ENCODE measurements at places on chromosomes 1 and 21.

GRCh38 chr1:59232216-59232615 lies 64.7 kb upstream of the FGGY start:
- H3K36me3 ChIP-seq = no peaks in the 10 kb centered on the region
- DNase-seq = peak; percentile 61
- H3K4me1 ChIP-seq = no peaks in the 10 kb centered on the region
- H3K27me3 ChIP-seq = no peaks in the 10 kb centered on the region
- no peak overlapping the region for H3K4me3 ChIP-seq
- H3K27ac ChIP-seq = no peak overlapping the region

- no peaks in the 10 kb centered on the region for H3K27me3 ChIP-seq
- H3K27ac ChIP-seq = no peak overlapping the region
- no peaks in the 10 kb centered on the region for H3K36me3 ChIP-seq
- H3K4me3 ChIP-seq = no peak overlapping the region
- H3K4me1 ChIP-seq = no peaks in the 10 kb centered on the region
- DNase-seq = no peak
Measured at GRCh38 chr1:84995484-84996334, 1.2 kb downstream of the MCOLN2 start.

- no peaks in the 10 kb centered on the region for H3K36me3 ChIP-seq
- H3K27me3 ChIP-seq = no peaks in the 10 kb centered on the region
- no peaks in the 10 kb centered on the region for H3K4me1 ChIP-seq
- no peak overlapping the region for H3K4me3 ChIP-seq
- H3K27ac ChIP-seq = no peak overlapping the region
Measured at GRCh38 chr1:211320980-211321379, 5.7 kb upstream of the TRAF5 start.

DNA sequence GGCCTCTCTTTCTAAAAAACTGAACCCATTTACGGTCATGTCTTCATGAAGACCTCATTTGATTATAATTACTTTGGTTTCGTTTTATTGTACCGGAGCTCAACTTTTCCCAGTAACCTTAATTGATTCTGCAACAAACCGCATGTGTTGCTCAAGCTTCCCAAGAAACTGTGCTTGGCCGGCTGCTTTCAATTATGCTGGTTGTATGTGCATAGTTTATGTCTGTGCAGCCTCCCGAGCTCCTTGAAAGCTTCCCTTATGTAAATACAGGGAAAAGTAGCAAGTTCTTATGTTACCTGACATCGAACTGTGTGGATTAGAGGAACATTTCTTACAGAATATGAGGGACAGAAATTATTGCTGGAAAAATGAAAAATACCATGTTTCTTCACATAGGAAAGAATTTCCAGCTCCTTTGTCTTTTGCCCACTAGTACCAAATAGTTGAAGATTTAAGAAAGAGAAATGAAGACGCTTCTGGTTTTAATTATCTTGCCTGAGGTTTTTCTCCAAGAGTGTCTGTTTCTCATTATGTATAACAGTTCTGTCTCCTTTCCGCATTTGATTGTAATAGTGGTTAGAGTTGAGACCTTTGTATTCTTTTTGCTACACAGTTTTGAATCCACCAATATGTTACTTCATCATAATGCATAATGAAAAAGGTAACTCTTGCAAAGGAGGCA lies 2.1 kb downstream of the VCAM1 start:
- no peaks in the 10 kb centered on the region for H3K36me3 ChIP-seq
- H3K4me1 ChIP-seq = peaks cover 5% of the 10 kb centered on the region
- peak; percentile 43 for DNase-seq
- peak overlapping the region; percentile 40 for H3K4me3 ChIP-seq
- no peak overlapping the region for H3K27ac ChIP-seq
- H3K27me3 ChIP-seq = no peaks in the 10 kb centered on the region

DNA sequence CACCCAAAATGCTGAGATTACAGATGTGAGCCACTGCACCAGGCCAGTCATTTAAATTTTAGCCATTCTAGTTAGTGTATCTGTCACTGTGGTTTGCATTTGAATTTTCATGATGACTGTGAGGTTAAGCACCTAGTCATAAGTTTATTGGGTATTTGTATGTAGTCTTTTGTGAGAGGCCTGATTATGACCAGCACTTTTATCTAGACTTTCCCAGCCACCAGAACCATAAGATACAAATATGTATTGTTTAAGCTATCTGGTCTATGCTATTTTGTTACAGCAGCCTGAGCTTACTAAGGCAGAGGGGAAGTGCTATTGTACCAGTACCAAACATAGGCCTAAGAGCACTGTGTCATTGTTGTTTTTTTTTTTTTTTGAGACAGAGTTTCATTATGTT lies 19.9 kb upstream of the DNAJC6 start:
- no peak for DNase-seq
- no peaks in the 10 kb centered on the region for H3K27me3 ChIP-seq
- no peaks in the 10 kb centered on the region for H3K36me3 ChIP-seq
- no peak overlapping the region for H3K27ac ChIP-seq
- H3K4me3 ChIP-seq = no peak overlapping the region

GRCh38 chr1:204256531-204256930 lies 42.7 kb upstream of the GOLT1A start:
- no peaks in the 10 kb centered on the region for H3K4me1 ChIP-seq
- no peaks in the 10 kb centered on the region for H3K36me3 ChIP-seq
- DNase-seq = no peak
- H3K27ac ChIP-seq = no peak overlapping the region

DNA sequence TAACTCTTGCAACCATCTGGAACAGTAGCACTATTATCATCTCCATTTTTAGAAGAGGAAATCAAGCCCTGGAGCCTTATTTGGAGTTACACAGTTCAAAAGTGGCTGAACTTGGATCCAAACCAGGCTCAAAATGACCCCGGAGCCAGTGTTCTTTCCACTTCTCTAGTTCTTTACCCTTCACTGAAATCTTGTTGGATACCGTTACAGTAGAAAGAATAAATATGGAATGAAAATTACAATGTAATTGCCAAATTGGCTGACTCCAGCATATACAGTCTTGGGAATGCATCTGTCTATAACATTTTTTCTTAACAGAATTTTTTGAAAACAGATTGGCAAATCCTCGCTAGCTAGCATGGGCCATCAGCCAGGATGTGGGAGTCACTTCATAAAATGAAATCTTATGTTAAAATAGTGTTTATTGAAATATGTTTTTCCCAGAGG lies 261.4 kb downstream of the CTH start:
- H3K27ac ChIP-seq = no peak overlapping the region
- no peak overlapping the region for H3K4me3 ChIP-seq
- H3K36me3 ChIP-seq = no peaks in the 10 kb centered on the region

GRCh38 chr1:227937031-227937837 lies 10.5 kb downstream of the WNT9A start:
- no peaks in the 10 kb centered on the region for H3K36me3 ChIP-seq
- DNase-seq = peak; percentile 41
- no peak overlapping the region for H3K4me3 ChIP-seq
- no peak overlapping the region for H3K27ac ChIP-seq
- no peaks in the 10 kb centered on the region for H3K4me1 ChIP-seq
- H3K27me3 ChIP-seq = no peaks in the 10 kb centered on the region

DNA sequence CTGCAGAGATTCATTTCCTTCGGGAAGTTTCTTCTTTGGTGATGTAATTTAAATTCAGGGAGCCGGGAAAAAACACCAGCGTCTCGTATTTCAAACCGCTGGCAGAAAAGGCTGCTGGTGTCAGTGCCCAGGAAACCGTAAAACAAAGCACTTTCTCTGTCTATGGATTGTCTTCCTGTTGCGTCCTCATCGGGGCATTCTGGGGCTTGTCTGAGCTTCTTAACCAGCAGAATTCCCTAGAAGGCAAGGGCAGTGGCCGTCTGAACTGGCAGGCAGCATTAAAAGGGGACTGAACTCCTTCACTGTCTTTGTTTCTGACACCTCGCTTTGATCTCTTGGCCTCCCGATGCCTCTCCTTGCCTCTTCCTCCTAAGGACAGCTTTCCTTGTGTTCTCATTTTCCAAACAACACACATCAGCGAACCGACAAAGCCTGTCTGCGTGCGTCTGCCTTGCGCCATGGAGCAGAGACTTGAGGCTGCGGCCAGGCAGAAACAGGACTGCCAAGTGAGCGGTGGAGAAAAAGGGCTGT lies 391.6 kb upstream of the VAMP3 start:
- H3K4me3 ChIP-seq = no peak overlapping the region
- no peaks in the 10 kb centered on the region for H3K36me3 ChIP-seq
- H3K4me1 ChIP-seq = no peaks in the 10 kb centered on the region
- peak; percentile 43 for DNase-seq

DNA sequence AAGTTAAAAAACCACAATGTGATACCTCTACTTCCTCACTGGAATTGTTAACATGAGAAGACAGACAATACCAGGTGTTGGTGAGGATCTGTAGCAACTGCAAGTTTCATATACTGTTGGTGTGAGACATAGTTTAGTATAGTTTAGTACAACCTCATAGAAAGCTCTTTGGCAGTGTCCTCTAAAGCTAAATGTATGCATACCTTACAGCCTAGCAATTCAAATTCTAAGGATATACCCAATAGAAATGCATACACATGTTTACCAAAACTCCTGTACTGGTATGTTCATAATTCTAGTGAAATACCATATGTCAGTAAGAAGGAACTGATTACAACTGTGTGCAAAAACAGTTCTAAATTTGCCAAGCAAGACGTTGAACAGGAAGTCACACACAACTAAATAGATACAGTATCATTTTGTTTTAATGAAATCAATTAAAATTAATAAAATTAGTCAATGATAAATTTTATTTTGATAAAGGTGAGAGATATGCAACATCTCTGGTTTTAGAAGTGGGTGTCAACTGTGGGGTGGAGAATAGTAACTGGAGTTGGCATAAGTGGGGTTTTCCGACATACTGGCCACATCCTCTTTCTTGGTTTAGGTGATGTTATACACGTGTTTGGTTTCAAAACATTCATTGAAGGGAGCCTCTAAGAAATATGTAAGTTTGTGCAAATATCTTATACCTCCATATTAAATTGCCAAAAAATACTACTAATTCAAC lies 450.7 kb downstream of the PTPRC start:
- no peak for DNase-seq
- no peaks in the 10 kb centered on the region for H3K4me1 ChIP-seq
- no peak overlapping the region for H3K4me3 ChIP-seq
- H3K36me3 ChIP-seq = no peaks in the 10 kb centered on the region

DNA sequence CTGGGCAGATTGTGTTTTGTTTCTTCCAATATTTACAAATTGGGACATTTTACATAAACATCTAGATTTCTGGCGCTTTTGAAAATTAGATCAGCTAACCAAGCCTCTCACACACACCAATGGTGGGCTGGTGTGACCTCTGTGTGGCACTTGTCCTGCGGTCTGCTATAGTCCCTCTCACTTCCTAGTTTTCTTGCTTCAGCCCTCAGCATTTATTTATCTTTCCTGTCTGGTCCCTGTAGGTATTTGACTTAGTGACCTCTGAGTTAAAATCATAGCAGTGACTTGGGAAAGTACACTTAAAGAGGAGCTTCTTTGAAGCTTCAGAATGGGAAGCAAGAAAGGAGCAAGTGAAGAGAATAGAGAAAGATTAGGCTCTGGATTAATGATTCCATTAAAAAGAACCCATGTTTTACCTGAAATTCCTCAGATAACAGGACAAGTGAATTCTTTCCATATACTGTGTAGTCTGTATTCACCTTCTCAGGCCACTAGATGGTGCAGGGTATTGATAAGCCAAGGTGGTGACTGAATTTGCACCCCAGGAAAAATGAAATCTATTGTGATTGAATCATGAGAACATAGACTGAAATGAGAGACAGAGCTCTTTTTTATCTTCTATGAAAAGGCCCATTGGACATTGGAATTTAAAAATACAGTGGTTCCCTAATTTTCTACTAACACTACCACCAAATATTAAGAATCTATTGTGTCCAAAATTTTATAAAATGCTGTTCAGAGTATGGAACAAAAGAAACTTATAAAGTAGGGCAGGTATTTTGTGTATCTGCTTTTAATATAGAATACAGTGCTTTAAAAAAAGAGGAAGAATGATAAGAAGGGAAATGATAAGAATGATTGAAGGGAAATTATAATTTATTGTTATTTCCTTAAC lies 7.1 kb upstream of the DIPK1A start:
- H3K4me1 ChIP-seq = peaks cover 5% of the 10 kb centered on the region
- H3K4me3 ChIP-seq = no peak overlapping the region
- no peak overlapping the region for H3K27ac ChIP-seq
- H3K27me3 ChIP-seq = no peaks in the 10 kb centered on the region
- H3K36me3 ChIP-seq = no peaks in the 10 kb centered on the region
